T-helper 1 cell (primary cell): ENCODE measurements at places on chromosomes 7 and 10.

DNA sequence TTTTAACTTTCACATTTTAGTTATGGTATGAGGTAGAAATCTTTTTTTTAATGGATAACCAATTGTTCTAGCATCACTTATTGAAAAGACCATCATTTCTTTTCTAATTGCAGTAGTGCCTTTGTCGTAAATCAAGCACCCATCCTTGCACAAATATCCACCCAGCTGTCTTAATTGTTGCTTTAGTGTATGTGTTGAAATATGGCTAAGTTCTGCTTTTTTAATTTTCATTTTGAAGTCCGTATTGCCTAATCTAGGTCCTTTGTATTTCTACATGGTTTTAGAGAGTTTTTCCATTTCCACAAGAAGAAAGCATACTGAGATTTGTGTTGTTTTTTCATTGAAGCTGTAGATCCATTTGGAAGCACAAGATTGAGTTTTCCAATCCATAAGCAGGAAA is 259.6 kb upstream of the SEMA3E start:
- DNase-seq = no peak

DNA sequence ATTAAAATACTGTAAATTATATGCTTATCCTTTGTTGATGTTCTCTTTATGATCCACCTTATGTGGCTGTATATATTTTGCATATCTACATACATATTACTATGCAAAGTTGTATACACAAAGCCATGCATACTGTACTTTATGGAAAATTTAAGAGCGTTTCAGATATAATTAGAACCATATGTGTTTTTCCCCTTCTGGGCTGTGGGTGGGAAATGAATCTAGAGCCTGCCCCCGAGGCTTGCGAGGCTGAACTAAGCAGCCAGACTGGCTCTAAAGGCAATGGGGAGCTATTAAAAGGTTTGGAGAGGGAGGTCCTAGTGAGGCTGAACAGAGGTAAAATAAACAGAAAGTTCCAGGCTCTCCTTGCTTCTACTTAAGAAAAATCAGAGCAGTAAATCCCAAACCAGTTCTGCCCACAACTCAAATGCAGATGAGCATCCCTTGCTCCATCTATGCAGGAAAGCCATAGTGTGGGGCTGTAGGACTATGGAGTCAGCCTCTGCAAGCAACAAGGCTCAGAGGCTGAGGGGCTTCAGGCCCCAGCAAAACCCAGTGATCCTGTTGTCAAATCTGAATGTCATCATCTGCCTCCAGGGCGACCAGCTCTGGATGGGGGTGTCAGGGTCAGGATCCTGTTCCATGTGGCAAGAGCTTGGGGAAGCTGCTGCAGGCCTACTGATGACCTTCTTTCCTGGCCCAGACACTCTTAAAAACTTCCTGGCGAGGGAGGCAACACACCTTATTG is 14.1 kb upstream of the DDIT4 start:
- DNase-seq = no peak

GRCh38 chr10:12387561-12388210 is 38.3 kb downstream of the CAMK1D start:
- no peak for DNase-seq

- no peak for DNase-seq
Observed at GRCh38 chr10:26550774-26551526, 112.8 kb downstream of the APBB1IP start.

GRCh38 chr7:15441915-15442314 is 119.9 kb downstream of the AGMO start:
- DNase-seq = no peak

- no peak for DNase-seq
Observed at GRCh38 chr10:106576534-106576933, 588.0 kb downstream of the SORCS1 start.

GRCh38 chr10:26454891-26455290 is 16.8 kb downstream of the APBB1IP start:
- DNase-seq = no peak

- DNase-seq = no peak
Observed at GRCh38 chr7:37488163-37488764, 39.6 kb upstream of the ELMO1 start.

DNA sequence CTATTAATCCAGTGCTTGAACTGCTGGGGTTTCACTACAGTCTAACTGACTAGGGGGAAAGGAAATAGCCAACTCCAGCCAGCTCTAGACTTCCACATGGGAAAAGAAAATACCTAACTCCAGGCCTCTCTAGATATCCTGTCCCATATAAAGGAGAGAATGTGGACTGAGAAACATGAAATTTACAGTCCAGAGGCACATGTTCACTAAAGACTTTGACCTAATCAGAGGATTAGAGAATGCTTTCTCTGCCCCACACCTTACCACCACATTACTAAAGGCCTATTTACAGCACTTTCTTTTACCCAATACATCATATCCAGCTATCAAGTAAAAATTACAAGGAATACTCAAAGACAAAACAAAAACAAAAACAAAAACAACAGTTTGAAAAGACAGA is 164.2 kb downstream of the PCLO start:
- no peak for DNase-seq

- no peak for DNase-seq
Observed at GRCh38 chr7:16753932-16754855, 639 bp downstream of the TSPAN13 start.

DNA sequence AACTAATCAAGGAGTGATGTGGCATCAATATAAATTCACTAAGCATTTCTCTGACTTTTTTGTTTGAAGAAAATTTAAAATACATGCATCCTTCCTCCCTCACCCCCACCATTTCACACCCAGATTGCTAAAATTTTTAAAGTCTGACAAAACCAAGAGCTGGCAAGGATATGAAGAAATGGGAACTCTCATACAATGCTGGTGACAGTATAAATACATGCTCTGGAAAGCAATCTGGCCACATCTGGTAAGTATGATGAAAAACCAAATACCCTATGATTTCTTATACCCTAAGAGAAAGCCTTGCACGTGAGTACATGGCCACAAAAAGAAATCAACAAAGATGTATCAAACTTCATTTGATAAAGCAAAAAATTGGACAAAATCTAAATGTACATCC is 31.2 kb downstream of the P4HA1 start:
- no peak for DNase-seq

DNA sequence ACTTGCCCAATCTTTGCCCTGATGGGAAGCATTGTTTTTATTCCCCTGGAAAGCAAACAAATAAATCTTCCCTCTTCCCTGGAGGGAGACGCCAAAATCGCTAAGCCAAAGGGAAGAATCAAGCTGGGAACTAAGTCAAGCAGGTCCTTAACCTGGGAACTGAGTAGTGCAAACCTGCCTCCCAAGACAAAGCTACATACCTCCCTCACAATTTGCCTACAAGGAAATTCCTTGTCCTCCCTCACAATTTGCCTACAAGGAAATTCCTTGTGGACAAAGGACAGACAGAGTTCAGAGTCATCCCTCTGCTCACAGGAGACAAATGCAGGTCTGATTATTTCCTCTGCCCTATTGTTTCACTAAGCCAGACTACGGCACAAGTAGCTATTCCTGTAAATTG is 50.5 kb downstream of the SPOCK2 start:
- no peak for DNase-seq

GRCh38 chr7:95817866-95818640 is 45.7 kb downstream of the DYNC1I1 start:
- no peak for DNase-seq

GRCh38 chr10:78166261-78166660 is 132.6 kb downstream of the RPS24 start:
- no peak for DNase-seq

DNA sequence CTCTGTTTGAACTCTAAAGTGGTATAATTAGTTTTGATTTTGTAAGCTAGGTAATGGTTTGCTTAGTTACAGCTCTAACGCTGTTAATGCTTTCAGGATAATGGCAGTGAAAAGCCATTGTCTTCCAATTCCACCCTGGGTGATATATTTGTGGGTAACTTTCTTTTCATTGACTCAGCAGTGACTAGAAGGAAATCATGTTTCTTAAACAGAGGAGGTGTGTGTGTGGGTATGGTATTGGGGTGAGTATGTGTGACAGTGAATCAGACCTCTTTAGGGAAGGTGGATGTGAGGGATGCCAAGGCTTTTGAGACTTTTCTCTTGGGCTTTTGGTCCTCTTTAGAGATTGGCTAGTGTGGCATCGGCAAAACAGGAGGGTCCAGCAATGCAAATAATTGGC is 13.6 kb downstream of the ENTPD7 start:
- DNase-seq = no peak

DNA sequence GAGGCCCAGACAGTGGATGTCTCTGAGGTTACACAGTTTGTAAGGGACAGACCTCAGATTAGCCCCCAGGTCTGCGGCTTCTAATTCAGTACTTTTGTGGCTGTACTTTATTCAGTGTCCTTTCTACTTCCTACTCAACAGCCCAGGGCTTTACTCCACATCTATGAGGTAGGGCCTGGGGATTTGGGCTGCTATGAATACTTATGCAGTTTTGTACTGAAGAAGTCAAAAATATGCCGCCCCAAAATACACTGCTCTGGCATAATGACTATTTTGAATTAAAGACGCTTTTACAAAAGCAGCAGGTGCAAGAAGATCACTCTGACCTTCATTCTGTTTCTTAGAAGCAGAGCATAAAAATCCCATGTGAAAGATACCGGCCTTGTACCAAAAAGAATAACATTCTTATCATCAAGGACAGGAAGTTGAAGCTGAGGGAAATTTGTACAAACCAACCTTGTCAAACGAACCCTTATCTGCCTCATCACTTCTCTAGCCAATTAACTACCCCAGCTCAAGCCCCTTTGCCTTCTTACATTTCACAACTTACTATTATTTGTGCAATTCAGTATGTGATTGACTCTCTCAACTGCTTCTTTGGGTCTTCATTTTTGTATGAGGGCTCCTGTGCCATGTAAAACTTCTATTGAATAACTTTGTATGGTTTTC is 26.1 kb upstream of the TRUB1 start:
- no peak for DNase-seq

- DNase-seq = no peak
Observed at GRCh38 chr10:6769704-6770417, 189.8 kb upstream of the PRKCQ start.

- no peak for DNase-seq
Observed at GRCh38 chr10:85786401-85786899, 580.1 kb downstream of the GRID1 start.

GRCh38 chr7:75948179-75948578 is 33.2 kb downstream of the POR start:
- DNase-seq = no peak
